ENCODE measurements at places on chromosomes 4 and X. TPM values are rescaled to one million over a fixed set of nuclear protein-coding genes. Genes with fewer than 3 reads are reported as not detected.
A peak's percentile ranks its signal among the peaks of the same experiment; 100 is the strongest.

GRCh38 chr4:186029571-186030398 lies 39.2 kb upstream of the TLR3 start:
- DNase-seq = no peak

DNA sequence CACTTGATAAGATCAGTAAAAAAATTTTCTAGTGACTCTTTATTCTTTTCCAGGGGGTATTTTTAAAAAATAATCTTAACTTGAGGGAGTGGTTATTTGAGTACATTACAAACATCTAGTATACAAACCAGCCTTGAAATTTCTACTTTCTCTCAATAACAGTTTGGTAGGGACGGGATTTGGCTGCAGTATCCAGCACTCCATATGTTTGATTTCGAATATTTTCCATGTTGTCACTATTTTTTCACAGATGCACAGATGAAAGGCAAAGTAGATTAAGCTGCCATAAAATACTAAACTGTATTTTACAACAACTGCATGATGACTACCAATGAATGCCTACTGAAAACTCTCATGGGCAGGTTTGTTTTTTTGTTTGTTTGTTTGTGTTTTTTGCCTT lies 225.0 kb downstream of the COX7B2 start:
- DNase-seq = no peak

- DNase-seq = peak; percentile 38
Measured at GRCh38 chrX:7083468-7084396, 63.8 kb upstream of the STS start.

- no peak for DNase-seq
Measured at GRCh38 chr4:121811122-121811521, 10.0 kb downstream of the EXOSC9 start.

DNA sequence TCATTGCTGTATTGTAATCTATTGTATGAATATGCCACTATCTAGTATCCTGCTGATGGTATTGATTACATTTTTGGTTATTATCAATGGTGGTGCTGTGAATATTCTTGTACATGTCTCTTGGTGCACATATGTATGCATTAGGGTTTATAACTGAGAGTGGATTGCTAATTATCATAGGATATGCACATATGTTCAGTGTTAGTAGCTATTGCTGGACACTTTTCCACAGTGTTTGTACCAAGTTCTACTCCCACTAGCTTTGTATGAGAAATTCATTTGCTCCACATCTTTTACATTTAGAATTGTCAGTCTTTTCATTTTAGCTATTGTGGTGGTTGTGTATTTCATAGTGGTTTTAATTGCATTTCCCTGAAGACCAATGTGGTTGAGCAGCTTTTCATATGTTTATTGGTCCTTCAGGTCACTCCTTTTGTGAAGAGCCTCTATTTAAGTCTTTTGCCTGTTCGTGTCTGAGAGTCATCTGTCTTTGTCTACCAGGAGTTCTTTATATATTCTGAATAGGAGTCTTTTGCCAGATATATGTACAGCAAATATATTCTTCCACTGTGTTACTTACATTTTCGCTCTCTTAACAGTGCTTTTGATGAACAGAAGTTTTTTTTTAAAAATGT lies 87.1 kb downstream of the TBC1D19 start:
- DNase-seq = no peak

- DNase-seq = no peak
Measured at GRCh38 chrX:42624524-42624923, 153.4 kb downstream of the PPP1R2C start.

DNA sequence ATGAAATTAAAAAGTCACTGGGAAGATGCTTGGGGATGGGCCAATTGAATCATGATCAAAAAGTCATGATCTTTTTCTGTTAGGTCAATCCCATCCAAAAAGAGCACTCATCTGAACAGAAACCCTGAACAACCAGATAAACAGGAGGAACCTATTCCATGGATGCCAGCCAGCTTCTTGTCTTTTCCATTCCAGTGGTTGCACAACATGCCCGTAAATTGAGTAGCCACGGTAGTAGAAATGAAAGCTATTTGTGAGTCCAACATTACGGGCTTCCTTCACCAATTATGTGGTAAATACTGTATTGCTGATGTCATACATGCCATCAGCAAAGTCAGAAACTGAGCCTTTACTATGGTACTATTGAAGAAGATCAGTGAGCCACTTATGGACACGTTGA lies 982.4 kb upstream of the HS3ST1 start:
- DNase-seq = no peak

DNA sequence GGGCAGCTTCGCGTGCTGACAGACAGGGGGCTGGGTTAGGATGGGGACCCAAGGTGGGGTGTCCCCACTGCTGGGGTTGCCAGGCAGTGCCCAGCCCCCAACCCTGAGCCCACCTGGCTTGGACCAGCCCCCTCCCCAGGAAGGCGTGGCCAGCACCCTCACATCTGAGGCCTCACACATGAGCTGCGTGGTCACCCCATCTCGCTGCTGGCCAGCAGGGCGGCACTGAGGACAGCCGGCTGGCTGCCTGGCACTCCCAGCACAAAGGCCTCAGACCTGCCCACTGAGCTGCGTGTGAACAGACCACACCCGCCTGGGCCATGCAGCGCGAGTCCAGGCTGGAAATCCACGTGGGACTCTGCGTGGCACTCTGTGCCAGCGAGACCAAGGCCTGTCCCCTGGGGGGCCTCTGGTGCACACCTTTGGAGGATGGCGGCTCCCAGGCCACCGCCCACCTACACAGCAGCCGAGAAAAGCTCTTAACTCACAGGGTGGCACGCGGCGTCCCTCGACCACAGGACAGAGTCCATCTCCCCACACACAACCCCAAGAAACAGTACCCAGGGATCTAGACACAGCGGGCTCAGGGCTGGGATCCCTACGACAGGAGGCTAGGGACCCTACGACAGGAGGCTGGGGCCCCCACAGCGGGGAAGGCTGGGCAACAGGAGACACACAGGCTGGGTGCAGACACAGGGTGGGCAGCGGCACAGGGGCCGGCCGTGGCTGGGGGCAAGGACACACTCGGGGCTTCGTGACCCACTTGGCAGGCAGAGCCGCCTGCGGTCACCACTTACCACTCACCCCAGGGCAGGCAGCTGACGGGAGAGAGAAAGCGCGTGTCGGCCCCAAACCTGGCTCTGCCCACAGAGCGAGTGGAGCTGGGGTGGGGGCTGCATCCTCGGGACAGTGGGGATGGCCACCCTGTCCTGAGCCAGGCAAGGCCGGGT lies 9.8 kb downstream of the DGKQ start:
- no peak for DNase-seq

GRCh38 chr4:41104155-41104554 lies 110.2 kb downstream of the APBB2 start:
- DNase-seq = no peak

- no peak for DNase-seq
Measured at GRCh38 chr4:162061214-162061613, 102.6 kb downstream of the FSTL5 start.

- DNase-seq = no peak
Measured at GRCh38 chr4:24802648-24803047, 7.3 kb downstream of the SOD3 start.

- no peak for DNase-seq
Measured at GRCh38 chrX:28303486-28303885, 283.8 kb upstream of the IL1RAPL1 start.

- no peak for DNase-seq
Measured at GRCh38 chrX:16429406-16429805, 220.6 kb upstream of the S100G start.

DNA sequence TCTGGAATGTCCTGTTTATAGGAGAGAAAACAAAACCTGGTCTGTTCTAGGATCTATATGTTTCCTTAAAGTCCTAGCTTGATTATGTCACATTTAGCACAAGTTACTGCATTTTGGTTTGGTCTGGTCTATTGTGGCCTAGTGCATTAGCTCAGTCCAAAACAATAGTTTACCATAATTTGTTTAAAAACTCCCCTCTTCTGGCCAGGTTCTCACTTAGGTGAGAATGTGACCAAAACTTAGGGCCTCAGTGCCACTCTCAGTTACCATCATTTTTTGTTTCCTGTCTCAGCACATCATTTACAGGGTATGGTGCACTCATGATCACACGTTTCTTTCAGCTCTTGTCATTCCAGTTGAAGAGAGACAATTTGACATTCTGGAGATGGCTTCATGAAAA lies 378.5 kb downstream of the KLHL4 start:
- DNase-seq = no peak

DNA sequence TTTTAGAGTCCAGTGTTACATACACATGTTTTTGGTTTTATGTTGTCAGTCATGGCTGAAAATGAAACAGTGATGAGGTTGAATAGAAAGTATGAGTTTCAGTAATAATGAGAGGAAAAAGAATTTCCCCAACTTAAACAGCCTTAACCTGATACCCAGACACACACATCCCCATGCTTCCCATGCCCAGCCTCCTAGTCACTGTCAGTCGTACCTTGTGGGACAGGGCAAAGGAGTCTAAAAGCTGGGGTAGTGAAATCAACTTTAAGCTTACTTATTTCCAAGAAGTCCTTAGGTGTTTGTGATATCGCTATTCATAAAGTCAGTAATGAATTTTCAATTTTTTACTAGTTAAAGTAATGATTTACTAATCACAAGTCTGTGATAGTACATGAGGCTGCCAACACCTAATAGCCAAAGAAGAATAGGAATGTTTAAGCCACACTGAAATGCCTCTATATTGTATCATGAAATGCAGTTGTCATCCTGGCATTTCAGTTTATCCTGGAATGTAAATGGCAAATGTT lies 24.3 kb upstream of the GPR34 start:
- no peak for DNase-seq

GRCh38 chrX:135438734-135439043 lies 16.9 kb downstream of the SMIM10L2A start:
- no peak for DNase-seq

DNA sequence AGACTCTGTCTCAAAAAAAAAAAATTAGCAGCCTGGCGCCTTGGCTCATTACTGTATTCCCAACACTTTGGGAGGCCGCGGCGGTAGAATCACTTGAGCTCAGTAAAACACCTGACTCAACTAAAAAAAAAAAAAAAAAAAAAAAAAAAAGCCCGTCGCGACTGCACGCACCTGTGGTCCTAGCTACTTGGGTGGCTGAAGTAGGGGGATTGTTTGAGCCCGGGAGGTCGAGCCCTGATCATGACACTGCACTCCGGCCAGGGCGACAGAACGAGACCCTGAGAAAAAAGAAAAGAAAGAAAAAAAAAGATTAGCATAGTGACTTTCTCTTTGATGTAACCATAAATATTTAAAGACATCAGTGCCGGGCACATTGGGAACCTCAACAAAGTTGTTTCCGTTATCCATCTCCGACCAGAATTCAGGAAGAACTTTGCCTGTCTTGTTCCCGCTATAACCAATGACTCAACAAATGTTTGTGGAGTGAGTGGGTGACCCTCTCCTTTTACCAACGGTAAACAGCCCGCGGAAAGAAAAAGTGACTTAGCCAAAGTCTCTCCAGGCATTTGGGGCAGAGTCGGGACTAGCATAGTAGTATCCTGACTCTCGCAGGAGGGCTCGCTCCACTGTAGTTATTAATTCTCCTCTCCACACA lies 553 bp upstream of the MED28 start:
- DNase-seq = peak; percentile 20

GRCh38 chrX:107506596-107507031 lies 57.2 kb downstream of the FRMPD3 start:
- peak; percentile 2 for DNase-seq

DNA sequence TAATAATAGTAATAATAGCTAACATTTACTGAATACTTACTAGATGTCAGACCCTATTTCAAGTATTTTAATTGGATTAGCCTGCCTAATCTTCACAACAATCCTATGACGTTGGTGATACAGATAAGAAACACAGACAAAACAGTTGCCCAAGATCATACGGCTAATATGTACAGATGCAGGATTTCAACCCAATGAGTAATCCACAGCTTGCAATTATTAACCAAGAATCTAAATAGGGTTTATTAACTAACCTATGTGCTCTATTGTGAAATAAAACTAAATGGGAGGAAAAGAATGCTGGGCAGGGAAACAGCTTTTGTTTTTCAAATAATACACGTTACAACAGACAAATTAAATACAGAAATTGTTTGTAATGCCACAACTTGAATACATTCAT lies 23.4 kb downstream of the FBXO8 start:
- no peak for DNase-seq

XAGE2 gene
- total RNA-seq = not detected

NEIL3 gene
- total RNA-seq = 0.33 TPM

ARHGAP24 gene
- total RNA-seq = 0.76 TPM

KDR gene
- total RNA-seq = not detected

NDP gene
- not detected for total RNA-seq

Measured in CD8-positive, alpha-beta T cell (primary cell).